NCI-H2029 treated with DMSO at 0.1 percent for 48 hours (cell line): ENCODE measurements at places on chromosomes 12 and 14.

DNA sequence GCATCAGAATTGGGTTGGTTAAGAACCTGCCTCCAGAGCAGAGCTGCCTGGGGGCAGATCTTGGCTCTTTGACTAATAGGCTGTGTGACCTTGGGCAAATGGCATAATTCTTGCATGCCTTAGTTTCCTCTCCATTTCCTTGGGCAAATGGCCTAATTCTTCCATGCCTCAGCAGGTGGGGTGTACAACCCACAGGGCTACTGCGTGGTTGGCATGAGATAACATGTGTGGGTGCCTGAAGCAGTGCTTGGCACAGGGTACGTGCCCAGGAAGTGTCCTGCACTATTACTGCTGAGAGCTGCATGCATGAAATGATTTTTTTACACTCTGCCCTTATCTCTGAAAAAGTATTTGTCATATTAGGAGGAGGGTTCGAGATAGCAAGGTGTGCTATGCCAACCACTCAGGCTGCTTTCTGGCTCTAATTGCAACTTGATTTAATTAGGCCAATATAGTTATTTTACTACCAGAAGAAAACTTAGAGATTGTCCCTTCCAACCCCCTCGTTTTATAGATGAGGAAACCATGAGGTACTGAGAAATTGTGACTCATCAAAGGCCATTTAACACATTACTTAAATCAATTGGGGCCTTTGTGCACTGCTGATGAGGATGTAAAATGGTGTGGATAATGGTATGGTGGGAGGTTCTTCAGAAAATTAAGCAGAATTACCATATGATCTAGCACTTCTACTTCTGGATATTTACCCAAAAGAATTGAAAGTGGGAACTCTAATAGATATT, 161.6 kb upstream of the HIF1A start:
- no peak for DNase-seq

- no peak for DNase-seq
Measured at GRCh38 chr12:54172168-54172567, 16.6 kb downstream of the SMUG1 start.

- no peak for DNase-seq
Measured at GRCh38 chr12:88063375-88063774, 34.2 kb upstream of the C12orf50 start.

GRCh38 chr12:49667325-49668090, 39.7 kb downstream of the FMNL3 start:
- no peak for DNase-seq

- no peak for DNase-seq
Measured at GRCh38 chr14:25351269-25351668, 301.3 kb upstream of the STXBP6 start.

DNA sequence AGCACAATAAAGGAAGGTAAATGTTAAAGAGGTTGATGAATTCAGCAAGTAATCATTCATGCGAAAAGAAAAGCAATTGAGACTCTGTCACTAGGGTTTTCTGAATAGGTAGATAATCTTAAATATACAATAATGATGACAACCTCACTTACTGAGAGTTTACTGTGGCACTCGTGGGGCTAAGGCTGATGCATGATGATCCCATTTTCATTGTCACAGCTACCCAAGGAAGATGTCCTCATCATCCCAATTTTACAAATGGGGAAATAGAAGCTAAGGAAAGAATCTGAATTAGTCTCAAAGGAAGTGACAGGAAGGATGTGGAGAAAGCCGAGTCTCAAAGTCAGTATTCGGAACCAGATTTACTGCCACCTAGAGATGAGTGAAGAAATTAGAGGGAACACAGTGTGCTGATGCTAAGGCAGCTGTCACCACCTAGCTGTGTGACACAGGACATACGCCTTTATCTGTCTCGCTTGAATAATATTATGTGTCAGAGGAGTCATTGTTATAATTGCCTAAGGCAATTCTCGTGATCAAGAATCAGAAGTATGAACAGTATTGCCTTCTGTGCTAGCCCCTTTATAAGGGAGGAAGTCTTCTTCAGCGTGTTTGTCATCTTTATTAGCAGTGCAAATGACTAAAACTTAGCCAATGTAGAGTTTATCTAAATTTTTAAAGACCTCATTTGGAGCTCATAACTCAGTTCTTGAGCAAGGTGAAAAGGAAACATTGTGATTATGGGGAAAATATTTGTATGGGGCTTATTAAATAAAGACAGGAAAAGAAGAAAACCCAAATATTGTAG, 63.2 kb downstream of the ERGIC2 start:
- peak; percentile 44 for DNase-seq

DNA sequence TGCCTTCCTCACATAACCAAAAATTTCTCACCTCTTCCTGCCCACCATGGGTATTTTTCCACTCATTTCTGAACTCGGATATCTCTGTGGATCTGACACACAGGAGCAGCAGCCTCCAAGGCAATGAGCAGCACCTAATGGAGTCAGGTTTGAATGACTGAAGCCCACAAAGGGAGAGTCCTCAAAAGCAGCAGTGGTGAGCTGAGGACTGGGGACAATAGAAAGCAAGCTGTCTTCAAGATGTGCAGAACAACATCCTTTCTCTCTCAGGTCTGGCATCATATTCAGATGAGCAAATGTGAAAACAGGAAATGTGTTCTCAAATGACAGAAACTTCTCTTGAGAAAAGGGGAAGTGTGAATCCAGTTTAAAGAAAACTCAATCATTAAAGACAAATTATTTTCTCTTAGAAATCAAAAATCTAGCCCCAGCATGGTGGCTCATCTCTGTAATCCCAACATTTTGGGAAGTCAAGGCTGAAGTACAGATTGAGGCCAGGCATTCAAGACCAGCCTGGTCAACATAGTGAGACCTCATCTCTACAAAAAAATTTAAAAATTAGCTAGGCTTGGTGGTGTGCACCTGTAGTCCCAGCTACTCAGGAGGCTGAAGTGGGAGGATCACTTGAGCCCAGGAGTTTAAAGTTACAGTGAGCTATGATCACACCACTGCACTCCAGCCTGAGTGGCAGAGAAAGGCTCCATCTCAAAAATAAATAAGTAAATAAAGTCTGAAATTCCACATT, 54.2 kb downstream of the C12orf42 start:
- DNase-seq, result no peak

- DNase-seq, result no peak
Measured at GRCh38 chr12:38809832-38810231, 95.6 kb downstream of the CPNE8 start.

GRCh38 chr14:76129851-76130576, 21.7 kb upstream of the GPATCH2L start:
- DNase-seq, result no peak

DNA sequence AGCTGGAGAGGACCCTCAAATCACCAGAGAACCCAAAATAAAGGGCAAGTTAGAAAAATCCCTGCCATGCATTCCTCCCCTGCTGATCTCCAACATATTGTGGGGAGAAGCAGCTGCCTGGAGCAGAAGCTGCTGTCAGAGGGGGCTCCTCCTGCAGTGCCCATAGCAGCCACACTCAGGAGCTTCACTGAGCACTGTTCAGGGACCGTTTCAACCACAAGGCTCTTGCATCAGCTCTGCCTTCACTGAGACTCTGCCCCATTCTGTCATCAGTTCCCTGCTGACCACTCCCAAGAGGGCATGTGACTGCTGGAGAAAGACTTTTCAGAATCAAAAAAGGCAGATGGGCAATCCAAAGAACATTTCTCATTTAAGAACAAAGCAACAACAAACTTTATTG, 392.7 kb downstream of the GALC start:
- no peak for DNase-seq

- no peak for DNase-seq
Measured at GRCh38 chr12:14577344-14577743, 9.7 kb upstream of the PLBD1 start.

DNA sequence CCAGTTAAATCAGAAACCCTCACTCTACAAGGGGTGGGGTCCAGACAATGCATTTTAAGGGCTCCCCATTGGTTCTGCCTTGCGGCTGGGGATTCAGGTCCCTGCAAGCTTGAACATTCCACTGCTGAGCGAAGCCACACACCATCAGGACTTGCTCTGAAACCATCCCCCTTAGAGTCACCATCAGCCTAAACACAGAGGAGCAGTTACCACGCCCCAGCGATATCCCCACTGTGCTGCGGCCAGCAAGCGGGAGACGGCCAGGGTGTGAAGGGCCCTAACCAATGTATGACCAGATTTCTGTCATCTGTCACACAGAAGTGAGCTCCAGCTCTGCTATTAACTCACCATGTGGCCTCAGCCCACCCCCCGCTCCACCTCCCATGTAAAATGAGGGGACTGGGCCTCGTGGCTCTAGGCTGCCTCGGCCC, 29.7 kb downstream of the CCDC88C start:
- no peak for DNase-seq

- no peak for DNase-seq
Measured at GRCh38 chr12:62738105-62738504, 196.8 kb downstream of the PPM1H start.

DNA sequence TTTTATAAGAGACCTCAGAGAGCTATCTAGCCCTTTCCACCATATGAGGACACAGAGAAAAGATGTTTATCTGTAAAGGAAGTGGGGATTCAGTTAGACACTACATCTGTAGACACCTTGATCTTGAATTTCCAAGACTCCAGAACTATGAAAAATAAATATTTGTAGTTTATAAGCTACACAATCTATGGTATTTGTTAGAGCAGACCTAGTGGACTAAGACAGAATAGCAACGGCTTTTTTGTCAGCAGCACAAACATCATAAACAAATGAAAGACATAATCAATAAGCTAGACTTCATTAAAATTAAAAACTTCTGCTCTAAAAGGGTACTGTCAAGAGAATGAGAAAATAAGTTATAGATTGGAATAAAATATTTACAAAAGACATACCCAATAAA, 810.1 kb downstream of the FSCB start:
- DNase-seq, result no peak

GRCh38 chr12:52221912-52222457, 11.1 kb upstream of the KRT7 start:
- no peak for DNase-seq

GRCh38 chr14:68630611-68631393, 162.1 kb downstream of the ZFP36L1 start:
- DNase-seq, result no peak

DNA sequence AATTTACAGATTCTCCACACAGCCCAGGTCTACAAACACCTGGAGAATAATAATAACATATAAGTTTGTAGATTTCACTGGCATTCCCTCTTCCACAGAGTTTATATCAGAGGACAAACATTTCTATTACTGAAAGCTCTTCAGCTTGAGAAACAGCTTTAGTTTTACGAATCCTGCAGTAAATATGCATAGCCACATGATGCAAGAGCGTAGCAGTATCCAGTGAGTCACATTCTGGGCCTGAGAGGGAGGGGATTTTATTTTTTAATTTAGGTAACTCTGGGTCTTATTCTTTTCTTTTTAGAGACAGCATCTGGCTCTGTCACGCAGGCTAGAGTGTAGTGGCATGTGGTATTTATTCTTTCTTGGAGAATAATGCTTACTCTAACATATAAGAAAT, 1002.8 kb downstream of the TRHDE start:
- no peak for DNase-seq

GRCh38 chr14:99264691-99265450, 7.1 kb downstream of the BCL11B start:
- DNase-seq, result no peak

DNA sequence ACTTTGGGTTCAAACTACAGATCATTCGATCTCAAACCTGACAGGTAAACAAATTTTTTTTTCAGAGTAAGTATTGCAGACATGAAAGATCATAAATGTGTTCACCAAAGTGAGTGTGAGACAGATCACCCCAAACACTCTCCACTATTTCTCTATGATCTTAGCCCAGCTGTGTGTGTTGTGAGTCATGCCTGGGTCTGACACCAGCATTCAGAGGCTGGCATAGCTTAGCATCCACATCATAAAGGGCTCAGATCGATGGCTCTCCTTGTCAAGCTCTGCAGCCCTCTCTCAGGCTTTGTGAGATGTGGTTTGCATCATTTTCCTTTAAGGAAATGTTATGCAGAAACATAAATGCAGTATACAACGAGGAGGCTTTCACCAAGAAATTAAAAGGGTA, 164.9 kb downstream of the ETV6 start:
- DNase-seq, result no peak

- DNase-seq, result no peak
Measured at GRCh38 chr12:110637869-110638441, 24.0 kb downstream of the TCTN1 start.

- DNase-seq, result peak; percentile 48
Measured at GRCh38 chr14:24036169-24036962, 15.4 kb upstream of the CARMIL3 start.

- peak; percentile 54 for DNase-seq
Measured at GRCh38 chr14:95200404-95200803, 43.1 kb upstream of the DICER1 start.

DNA sequence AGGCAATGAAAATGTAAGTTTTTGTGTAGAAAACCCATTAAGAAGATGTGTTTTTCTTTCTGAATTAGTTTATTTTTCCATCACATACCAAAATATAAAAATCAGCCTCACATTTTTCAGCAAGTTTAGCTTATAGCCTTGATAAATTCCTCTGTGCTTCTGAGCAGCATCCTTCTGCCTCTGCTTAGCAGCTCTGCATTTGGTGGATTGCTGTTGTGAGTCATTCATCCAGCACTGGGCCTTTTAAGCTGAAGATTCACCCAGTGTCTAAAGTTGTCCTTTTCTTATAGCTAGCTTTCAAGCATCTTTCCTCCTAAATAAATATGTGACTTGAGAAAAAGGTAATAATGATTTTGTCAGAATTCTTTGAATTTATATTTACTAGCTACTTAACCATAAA, 206.1 kb downstream of the PCNX1 start:
- DNase-seq, result no peak

GRCh38 chr12:131204416-131205274, 250.9 kb downstream of the ADGRD1 start:
- DNase-seq, result no peak

DNA sequence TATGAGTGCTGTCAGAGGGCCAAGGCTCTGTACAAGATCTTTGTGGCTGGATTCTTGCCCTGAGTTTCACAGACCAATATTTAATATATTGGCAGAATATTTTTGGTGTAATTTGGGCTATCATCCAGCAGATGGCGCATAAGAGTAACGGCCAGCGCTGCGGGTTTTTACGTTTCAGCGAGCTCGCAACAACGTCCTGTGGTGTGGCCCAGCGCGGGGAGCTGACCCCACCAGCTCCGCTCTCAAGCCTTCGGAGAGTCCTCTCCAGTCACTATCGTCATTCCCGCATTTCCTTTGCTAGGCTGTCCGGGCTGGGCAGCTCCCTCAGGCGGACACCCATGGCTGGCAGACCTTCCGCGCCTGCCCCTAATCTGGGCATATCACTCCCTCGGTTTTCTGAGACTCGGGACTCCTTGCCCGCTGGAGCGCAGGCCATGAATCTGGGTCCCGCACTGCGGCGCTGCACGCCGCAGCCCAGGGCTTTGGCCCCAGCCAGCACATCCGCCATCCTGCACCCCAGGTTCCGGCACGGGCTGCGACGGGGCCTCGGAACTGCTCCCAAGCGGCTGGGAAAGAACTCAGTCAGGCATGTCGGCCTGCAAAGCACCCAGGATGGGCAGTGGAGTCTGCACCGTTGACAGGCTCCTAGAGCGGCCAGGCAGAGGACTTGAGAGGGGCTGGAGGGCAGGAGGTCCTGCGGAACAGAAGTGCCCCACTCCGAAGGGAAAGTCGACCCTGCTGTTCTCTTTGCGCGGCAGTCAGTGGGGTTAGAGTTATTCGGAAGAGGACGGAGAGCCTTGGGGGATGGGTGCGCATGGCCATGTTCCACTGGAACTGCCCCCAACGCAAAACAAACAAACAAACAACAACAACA, 18.4 kb downstream of the OLR1 start:
- peak; percentile 15 for DNase-seq

GRCh38 chr12:107545737-107546353, 139.8 kb upstream of the PWP1 start:
- no peak for DNase-seq
